Stimulated activated CD4-positive, alpha-beta T cell treated with anti-CD3 and anti-CD28 coated beads, Interleukin-15, amount 100 ng/mL, for 24 hours (primary cell): ENCODE measurements at places on chromosomes 1 and 21.

DNA sequence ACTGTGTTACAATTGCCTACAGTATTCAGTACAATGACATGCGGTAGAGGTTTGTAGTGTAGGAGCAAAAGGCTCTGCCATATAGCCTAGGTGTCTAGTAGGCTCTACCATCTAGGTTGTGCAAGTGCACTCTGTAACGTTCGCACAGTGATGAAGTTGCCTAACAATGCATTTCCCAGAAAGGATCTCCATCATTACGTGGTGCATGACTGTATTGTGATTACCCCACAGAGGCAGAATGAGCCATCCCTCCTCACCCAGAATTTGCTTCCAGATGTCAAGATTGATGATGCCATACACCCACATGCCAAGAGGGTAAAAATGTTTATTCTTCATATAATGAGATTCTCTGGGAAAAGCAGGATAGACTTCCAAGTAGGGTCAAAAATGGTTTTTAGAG lies 199.3 kb upstream of the CTTNBP2NL start:
- no peak for DNase-seq

GRCh38 chr1:19605967-19606366 lies 38.1 kb upstream of the NBL1 start:
- no peak for DNase-seq

GRCh38 chr21:41079159-41079558 lies 88.8 kb upstream of the BACE2 start:
- no peak for DNase-seq

DNA sequence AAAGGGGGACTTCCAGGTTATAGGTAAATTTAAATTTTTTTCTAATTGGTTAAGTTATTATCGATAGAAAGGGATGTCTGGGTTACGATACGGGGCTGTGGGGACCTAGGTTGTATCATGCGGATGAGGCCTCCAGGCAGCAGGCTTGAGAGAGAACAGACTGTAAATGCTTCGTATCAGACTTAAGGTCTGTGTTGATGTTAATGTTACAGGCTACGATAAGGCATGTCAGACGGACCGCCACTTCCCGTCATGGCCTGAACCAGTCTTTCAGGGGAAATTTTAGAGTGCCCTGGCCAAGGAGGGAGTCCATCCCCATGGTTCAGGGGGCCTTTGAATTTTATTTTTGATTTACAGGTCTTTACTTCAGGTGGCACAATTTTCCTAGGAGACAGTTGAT lies 16.7 kb downstream of the ABCG1 start:
- no peak for DNase-seq

GRCh38 chr1:150268340-150268704 lies 494 bp downstream of the APH1A start:
- DNase-seq, result peak; percentile 45

DNA sequence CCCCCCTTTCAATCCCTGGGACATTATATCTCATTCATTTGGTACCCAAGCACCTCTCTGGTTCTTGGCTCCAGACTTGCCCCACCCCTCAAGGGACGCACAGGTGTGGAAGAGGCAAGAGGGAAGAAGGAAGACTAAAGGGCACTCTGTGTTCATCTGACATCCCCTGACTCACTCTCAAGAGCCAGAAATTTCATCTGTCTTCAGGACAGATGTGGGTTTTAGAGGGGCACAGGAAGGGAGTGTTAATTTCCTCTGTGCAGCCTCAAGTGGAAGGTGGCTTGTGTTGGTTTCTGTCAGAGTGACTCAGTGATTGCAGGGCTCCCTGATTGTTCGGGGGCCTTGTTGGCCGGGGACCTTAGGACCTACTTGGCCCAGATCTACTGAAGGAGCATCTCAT lies 2.4 kb downstream of the C2CD4D start:
- DNase-seq, result peak; percentile 46

- no peak for DNase-seq
These were observed 79.0 kb upstream of the CAPZB start for GRCh38 chr1:19564366-19564765.

GRCh38 chr21:35232545-35233176 lies 183.6 kb upstream of the RUNX1 start:
- no peak for DNase-seq

GRCh38 chr1:58997637-58998036 lies 213.8 kb upstream of the JUN start:
- DNase-seq, result no peak

DNA sequence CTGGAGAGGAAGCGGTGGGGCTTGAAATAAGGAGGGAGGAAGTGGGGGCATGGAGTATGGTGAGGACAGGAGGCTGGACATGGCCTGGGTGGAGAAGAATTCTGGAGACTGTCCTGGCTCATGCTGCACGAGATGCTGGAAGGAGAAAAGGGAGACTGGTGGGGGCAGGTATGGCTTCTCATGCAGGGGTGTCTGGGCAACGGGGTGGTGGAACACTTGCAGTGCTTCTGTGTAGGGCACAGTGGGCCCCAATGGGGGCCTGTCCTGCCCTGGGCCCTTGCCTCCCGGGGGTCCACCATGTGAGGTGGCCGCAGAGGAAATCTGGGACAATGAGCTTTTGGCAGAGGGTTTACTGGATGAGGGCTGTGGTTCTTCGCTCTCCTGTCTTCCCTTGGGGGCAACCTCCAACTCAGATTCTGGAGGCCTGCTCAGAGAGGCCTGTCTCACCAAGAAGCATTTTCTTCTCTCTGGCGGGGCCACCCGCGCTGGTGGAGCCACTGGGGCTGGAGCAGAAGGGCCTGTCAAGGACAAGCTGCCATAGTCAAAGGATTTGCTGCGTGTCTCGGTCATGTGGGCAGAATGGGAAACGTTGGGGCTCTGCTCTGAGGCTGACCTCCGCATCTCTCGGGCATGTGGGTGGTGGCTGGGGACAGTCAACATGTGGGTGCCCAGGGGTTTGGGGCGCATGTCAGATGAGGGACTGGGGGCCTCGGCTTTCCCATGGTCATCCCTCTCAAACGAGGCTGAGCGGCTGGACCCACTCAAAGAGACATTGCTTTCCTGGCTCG lies 96.9 kb upstream of the EDN2 start:
- DNase-seq, result no peak

- no peak for DNase-seq
These were observed 175.6 kb upstream of the C1orf105 start for GRCh38 chr1:172244865-172245264.
